Caudate nucleus (tissue), 63 donors: ENCODE measurements at places on chromosomes 3 and 15.
A peak's percentile ranks its signal among the peaks of the same experiment; 100 is the strongest.

- no peak for DNase-seq
Observed at GRCh38 chr15:76235186-76235826, 76.0 kb downstream of the ETFA start.

GRCh38 chr3:32880225-32880624 lies 62.4 kb downstream of the TRIM71 start:
- DNase-seq, result no peak

GRCh38 chr3:10949197-10949596 lies 43.4 kb upstream of the SLC6A1 start:
- DNase-seq, result peak; percentile 55

DNA sequence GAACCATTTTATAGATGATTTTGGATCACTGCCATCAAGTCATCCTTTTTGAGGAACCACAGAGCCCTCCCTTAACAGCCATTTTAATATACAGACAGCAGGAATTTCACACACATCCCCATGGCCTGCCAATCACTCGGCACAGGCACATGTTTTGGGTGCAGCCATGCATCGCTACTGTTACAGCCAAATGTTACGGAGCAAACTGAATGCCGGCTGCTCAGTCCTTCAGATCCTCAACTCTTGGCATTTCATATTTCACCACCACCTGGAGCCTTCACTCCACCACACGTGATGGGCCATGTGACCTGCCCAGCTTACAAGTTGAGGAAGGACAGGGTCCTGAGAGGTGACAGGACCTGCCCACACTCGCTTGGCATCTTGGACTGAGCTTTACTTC lies 90.8 kb downstream of the OXNAD1 start:
- no peak for DNase-seq

GRCh38 chr15:55457401-55458022 lies 49.2 kb downstream of the PIERCE2 start:
- no peak for DNase-seq

GRCh38 chr3:180804916-180805315 lies 107.6 kb upstream of the FXR1 start:
- DNase-seq, result peak; percentile 35

DNA sequence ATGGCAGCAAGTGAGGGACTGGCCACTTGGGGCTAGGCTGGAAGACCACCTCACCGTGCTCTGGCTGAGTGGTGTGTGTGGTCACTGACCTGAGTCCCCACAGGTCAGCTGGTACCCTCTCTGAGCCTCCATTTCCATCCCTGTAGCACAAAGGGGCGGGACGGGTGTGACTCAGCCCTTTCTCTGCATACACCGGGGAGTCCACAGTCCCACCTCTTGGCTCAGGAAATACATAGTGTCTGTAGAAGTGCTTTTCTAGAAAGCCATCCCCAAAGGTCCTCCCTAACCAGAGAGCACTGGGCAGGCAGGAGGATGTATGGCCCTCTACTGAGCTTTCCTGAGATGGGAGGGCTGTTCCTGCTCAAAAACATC lies 27.2 kb downstream of the WNT7A start:
- DNase-seq, result no peak

GRCh38 chr3:161081633-161082032 lies 23.5 kb downstream of the B3GALNT1 start:
- no peak for DNase-seq

DNA sequence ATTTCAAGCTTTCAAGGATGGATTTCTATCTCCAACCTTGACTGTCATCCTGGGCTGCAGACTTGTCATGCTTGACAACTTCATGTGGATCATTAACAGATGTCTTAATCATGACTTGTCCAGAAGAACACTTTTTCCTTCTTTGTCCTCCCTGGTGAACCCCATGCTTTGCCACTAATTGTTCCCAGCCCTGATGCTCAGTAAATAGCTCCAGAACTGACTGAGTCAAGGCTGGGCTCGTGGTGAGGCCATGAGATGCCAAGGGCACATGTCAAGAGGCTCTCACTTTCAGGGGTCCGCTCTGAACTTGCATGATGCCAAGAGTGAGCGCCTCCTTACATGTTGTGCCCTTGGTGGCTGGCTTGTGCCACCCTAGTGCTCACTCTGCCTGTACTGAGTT lies 48.9 kb upstream of the KY start:
- no peak for DNase-seq

DNA sequence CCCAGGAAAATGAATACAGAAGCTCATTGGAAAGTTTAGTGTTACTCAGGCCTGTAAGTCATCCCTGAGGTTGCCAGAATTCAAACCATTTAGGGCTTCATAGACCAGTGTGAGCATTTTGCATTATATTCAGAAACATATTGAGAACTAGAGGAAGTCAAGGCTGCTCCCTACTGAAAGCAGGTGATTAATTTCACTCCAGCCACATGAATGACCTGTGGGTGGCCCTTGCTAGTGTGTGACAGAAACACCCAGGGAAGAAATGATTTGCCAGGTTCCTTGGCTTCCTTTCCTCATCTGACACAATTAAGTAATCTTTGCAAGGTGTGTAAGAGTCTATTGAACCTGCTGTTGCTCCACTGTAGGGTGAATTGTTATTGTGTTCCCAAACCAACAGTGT lies 61.8 kb downstream of the GAP43 start:
- no peak for DNase-seq
